ENCODE measurements at places on chromosomes 5 and 9.

DNA sequence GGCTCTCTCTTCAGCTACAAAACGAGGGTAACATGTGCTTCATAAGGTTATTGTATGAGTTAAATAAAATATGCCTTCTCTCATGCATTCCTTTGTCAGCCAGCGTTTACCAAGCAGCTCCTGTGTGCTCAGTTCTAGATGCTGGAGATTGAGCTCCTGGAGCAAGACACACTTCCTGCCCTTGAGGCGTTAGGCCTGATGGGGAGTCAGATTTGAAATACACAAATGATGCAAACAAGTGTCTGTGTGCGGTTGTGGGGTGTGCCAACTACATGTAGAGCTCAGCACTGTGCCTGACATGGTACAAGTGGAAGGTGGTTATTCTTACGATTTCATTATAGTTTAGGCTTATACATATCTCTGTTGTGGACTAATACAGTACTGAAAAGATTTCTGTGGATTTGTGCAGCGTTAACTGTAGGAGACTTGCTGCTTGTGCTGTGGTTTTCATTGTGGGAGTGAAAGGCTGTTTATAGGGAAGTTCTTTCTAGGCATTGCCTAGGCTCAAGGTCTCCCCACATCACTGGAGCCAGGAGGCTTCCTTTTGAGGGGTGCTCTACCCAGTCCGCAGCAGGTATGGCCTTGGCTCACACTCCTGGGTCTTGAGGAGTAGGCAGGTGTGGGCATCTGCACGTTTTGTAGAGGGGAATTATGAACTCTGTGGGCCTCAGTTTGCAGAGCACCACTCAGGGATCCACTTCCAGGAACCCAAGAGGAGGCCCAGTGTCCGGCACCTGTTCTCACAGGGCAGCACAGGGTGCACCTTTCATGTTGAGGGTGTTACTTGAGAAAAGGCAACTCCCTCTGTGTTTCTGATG lies 39.8 kb upstream of the ANGPTL2 start:
- peak; percentile 37 for DNase-seq

GRCh38 chr5:87393331-87393730 lies 19.4 kb downstream of the CCNH start:
- DNase-seq = no peak

DNA sequence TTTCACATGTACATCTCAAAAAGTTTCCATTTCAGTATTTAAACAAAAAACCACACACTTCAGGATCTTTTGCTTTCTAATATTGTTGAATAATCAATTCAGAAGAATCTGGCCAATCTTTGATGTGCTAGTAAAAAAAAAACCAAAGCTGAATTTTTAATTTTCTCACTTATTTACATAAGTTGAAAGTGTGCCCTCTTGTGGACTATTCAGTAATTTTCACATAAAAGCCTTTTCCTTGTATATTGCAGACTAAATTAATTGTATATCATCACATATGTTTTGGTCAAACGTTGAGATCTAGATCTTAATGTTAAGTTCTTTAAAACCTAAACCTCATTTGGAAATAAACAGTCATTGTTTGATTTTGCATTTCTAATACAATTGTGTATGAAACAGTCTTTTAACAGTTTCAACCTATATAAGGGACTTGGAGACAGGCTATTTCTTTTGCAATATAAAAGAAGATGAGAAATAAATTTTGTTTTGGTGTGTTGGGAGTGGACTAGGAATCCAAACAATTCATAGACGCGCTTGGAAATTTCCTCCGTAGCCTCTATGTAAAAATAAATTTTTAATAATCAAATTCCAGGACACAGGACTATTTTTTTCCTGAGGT lies 68.1 kb downstream of the NIPBL start:
- DNase-seq = no peak

DNA sequence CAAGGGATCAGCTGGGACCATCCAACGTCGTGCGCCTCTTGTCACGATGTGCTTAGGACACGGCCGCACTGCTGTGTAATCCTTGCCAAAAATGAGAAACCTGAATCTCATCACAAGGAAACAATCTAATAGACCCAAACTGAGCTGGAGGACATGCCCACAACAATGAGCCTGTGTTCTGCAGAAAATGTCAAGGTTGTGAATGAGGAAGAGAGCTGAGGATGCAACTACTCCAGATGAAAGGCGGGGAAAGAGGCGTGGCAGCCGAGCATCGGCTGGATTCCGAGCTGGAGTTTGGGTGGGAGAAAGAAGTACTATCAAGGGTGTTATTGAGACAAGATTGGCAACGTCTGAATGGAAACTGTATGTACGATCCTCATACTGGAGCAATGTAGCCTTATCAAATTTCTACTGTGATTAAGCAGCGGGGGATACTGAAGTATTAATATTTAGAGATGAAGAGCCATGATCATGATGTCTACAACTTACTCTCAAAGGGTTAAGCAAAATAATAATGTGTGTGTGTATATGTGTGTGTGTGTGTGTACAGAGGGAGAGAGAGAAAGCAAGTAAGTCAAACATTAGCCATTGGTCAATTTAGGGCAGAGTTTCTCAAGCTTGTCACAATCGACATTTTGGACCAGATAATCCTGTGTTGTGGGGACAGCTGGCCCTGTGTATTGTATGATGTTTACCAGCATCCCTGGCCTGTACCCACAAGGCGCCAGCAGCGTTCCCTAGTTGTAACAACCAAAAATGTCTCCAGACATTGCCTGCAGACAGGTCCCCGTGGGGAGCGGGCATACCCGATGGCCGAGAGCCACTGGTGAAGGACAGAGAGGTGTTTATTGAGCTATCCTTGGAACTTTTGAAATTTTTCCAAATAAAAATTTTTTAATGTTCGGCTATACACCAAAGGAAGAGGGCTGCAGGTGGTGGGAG lies 46.5 kb downstream of the DUSP1 start:
- no peak for DNase-seq

DNA sequence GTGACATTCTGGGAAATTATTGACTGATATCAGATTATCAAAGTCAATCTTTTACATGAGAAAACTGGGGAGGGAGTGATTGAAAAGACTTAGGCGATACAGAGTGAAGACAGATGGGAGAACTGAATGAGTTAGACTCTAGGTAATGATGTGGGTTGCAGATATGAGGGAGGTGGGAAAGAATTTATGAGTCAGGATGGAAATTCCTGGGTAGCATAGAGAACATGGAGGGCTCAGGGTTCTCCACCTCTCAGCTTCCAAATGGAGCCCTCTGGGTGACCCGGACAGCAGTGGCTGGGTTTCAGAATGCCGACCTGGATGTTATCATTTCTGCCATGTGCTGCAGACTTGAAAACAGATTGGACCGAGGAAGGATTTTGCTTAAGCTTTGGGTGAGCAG lies 75.4 kb upstream of the SHB start:
- DNase-seq = no peak

DNA sequence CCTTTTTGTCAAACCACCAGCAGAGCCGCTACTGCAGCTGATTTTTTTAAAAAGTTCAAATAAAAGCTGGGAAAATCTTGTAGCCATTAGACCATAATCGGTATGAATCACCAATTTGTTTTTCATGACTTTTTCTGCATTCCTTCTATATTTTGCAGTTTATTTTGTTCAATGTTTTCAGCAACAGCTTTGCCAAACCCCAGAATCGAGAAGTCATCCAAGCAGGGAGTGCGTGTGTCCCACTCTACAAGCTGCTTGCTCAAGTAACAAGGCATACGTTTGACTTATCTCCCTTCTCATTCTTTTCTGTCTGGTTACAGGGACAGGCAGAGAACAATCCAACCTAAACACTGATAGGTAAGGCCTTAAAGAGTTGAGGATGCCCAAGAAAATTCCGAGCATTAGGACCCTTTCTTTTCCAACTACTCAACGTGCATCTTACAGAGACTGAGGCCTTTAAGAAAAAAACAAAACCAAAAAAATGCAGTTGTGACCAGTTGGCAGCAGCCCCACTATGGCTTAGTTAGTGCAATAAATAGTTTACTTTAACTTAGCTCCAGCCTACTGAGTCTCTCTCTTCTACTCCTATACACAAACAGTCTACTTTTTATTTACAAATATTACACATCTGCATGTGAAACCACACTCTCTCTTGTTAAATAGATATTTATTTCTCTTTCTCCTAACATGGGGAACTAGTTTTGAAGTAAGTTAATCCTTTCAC lies 134.7 kb upstream of the SLIT3 start:
- DNase-seq = no peak

DNA sequence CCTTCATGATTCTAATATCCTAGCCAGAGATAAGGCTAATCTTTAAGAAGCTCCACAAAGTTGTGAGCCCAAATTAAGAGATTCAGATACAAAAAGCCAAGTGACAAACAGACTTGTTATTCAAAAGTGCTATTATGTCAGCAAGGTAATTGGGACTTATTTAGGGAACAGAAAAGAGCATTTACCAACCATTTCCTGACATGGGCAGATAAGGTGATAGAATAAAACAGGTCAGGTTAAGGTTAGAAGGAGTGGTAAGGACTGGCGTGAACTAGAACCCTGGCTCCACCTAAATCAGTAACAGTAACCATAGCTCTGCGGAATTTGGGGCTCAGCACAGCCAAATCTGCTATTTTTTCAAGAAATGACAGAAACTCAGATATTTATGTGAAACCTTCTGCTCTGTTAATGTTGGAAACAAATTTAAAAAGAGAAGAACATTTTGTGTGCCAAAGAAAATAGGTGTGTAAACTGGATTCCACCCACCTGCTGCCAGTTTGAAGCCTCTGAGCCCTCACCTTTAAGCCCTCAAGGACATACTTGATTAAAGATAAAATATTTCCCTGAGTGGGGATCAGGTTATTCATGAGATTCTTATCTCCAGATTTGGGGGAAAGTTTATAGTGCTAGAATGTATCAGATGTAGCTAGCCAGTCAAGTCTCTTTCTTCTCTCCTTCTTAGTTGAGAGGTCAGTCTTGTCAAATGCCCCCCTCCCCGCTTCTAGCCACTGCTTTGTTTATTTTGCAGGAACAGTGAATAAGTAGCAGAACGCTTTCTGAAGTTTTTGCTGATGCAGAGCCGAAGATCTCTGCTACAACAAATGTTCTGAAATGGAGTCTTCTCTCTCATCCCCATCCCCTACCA lies 10.2 kb upstream of the ERMP1 start:
- DNase-seq = no peak

DNA sequence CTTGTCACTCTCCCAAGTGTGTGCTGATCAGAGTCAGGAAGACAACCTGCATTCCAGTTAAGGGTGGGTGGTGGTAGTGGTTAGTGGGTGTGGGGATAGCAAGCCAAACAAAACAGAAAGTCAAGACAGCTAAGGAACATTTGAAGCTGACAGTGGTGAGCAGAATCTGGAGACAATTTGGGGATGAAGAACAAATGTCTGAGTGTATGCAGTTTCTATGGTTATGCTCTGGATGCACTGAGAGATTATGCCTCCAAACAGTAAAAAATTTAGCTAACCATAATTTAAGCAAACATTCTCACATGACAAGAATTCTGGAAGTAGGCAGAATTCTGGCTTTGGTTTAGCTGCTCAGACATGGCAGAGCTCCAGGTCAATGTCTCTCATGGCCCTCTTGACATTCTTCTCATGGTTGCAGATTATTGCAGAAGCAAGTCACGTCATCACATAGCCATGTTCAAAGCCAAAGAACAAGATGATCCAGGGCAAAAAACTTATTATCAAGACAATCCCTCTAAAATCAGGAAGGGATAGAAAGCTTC lies 148.7 kb downstream of the LURAP1L start:
- no peak for DNase-seq

- no peak for DNase-seq
Measured at GRCh38 chr5:14419686-14420085, 161.9 kb upstream of the OTULINL start.

DNA sequence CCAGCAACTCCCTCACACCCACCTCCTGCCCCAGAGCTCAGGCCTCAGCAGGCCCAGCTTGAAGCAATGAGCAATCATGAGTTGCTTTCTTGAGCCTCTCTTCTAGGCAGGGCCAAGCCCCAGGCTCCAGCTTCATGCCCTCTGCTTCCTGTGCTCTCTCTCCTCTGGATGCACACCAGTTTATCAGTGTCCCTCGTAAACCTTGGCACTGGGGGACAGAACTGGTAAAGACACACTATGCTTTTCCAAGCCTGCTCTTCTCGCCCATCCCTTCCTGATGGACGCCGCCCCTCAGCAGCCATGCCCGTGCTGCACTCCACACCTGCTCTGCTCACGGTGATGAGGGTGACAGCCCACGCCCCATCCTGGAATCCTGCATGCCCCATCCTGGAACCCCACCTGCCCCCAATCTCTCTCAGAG lies 49.4 kb upstream of the ORM1 start:
- DNase-seq = no peak

- DNase-seq = no peak
Measured at GRCh38 chr9:32395510-32396216, 11.2 kb downstream of the ACO1 start.

DNA sequence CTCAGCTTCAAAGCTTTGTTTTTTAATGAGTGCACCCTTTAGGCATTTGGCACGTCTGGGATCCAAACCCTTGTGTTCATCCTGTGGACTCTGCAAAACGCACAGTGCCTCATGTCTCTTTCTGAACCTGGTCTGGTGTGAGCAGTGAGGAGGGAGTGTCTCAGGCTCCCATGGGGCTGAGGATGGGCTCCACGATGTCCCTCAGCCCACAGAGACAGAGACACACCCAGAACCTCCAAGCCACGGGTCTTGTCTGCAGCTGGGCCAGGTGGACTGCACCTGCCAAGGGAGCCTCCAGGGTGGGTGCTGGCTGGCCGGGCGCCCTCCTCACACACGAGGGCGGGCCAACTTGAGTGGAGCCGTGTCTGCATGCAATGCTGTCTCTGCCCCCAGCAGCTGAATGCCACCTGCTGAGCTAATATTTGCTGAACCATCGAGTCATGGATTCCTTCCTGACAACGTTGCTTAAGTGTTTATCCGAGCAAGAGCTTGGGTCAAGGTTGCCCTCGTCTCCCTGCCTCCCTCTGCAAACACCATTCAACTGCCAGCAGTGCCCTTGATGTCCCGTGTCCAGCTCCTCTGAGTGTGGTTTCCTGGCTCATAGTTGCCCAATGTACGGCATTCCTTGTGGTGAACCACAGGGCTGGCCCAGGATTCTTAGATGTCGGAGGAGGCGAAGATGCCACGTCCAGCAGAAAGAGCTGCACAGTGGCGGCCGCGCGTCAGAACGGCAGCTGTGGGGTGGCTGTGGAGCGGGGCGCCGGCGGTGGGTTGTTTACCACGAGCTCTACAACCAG lies 31.4 kb upstream of the LPCAT1 start:
- no peak for DNase-seq

GRCh38 chr5:68722357-68722756 lies 371.5 kb upstream of the SLC30A5 start:
- no peak for DNase-seq

- DNase-seq = no peak
Measured at GRCh38 chr5:32508806-32509805, 64.6 kb upstream of the ZFR start.

Data from activated naive CD4-positive, alpha-beta T cell treated with anti-CD3 and anti-CD28 coated beads, Interleukin-2, amount 50 U/mL, for 72 hours (primary cell).